ENCODE measurements at places on chromosomes 16 and 17.

GRCh38 chr16:79971237-79971572 lies 370.7 kb upstream of the MAF start:
- no peak for DNase-seq

DNA sequence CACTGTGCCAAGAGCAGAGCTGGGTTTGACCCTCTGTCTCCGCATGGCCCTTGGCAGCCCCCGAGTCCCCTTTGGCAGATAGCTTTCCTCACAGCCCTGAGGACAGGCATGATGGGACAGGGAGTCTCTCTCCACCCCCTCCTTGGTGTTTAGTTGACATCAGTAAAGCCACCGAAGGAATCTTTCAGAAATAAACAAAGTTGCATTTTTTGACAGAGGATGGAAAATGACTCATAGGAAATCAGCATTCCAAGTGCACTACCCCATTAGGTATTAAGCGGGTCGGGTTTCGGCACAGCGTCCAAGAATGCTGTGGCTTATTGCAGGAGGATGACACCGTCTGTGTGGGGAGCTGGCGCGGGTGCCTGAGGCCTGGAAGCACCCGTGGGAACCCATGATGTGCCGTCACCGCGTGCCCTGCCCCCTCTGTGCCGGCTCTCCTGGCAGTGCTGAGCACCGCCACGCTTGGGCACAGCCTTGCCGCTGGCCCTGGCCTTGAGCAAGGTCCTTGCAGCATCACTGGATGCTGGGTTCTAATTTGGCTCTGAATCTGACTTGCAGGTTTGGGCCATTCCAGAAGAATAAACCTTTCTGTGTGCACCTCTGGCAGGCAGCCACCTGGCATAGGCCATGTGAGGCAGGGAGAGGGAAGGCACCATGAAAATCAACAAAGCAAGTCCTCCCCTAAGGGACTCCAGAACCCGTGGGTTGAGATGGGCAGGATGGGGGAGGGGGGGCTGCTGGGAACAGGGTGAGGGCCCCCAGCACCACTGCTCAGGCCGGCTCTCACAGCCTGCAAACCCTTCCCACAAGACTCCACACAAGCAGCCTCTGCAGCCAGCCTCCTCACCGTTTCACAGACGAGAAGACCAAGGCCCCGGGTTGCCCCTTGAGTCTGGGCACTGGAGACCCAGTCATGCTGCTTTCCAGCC lies 50.5 kb upstream of the ZNF469 start:
- DNase-seq, result no peak

DNA sequence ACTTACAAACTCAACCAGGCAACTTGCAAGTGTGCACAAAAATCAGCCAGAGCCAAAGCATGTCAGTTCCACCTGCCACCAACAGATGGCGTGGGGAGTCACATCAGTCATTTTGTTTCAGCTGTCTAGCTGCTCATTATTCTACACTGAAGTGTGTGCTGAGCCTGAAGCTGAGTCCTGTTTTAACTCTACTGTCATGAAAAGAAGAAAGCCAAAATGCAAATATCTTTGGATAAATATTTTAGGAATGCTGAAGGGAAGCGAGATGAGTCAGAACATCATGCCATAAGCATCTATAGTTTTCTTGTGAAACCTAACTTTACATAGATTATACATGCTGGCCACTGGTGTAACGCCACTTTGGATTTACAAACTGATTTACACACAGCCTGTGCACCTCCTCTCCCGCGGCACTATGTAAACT lies 172.6 kb downstream of the CDK5R1 start:
- DNase-seq, result peak; percentile 72

GRCh38 chr16:9556949-9557665 lies 465.7 kb downstream of the HAPSTR1 start:
- no peak for DNase-seq

- DNase-seq, result no peak
These were observed 60.7 kb downstream of the IRF8 start for GRCh38 chr16:85959686-85960085.

GRCh38 chr16:896261-897199 lies 74.3 kb downstream of the LMF1 start:
- DNase-seq, result no peak

DNA sequence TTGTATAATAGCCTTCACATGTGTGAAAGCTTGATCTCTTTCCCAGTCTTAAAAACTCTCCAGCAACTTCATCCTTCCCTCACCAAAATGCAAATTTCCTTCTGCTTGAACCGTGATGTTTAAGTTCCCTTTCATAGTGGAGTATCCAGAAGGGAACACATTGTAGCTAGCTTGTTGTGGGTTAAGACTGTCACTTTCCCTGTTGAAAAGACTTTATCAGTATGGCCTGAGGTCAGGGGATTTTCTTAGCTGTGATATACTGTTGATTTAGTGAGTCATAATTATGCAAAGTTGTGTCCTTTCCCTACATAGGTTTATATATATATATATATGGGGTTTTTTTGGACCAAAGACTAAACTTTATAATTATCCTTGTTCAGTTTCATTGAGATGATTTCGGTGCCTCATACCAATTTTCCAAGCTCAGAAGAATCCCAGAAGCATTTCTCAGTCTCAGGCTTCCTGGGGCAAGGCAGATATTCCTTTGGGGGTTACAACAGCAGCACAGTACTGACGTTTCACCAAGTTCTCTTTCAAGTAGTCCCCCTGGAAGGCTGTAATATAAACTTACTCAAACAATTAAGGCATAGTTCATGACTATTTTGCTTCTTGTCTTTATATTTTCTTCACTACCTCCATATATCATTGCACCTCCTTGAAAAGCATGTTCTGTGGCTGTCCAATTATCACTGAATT lies 35.7 kb downstream of the ESRP2 start:
- DNase-seq, result no peak

GRCh38 chr16:52351451-52351850 lies 195.5 kb downstream of the TOX3 start:
- no peak for DNase-seq

GRCh38 chr16:2429771-2430663 lies 770 bp downstream of the CCNF start:
- DNase-seq, result no peak

DNA sequence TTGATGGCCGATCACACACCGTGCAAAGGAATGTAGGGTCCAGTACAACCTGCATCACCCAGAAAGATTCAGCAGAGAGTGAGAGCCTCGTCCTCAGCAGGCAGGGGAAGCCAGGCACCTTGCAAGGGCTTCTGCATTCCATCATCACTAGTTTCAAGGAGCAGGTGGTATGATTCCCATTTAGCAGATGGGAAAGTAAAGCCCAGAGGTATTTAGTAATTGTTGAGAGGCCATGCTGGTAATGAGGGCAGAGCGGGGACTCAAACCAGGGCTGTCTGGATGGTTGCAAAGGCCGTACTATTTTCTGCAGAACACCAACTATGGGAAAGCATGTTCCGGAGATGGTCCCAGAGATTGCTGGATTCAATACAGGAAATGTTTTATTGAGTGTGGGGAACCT lies 65.8 kb upstream of the MRTFB start:
- no peak for DNase-seq

- DNase-seq, result no peak
These were observed 29.1 kb downstream of the DUSP14 start for GRCh38 chr17:37518826-37519225.

DNA sequence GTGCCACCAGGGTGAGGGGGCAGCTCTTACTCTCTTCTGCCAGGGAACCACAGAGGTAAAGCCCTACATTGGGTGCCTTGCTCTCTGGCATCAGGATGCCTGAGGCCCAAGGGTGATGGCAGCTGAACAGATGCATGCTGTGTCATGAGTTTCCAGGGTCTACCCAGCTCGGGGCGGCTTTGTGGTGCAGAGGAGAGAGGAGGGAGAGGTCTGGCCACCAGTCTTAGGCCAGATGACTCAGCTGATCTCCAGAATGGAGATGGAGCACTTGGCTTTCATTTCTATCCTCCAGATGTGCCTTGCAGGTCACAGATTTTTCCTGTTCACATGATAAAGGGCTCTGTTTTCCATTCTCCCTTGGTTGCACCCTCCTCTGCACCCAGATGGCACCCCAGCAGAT lies 23.6 kb upstream of the USP22 start:
- no peak for DNase-seq

DNA sequence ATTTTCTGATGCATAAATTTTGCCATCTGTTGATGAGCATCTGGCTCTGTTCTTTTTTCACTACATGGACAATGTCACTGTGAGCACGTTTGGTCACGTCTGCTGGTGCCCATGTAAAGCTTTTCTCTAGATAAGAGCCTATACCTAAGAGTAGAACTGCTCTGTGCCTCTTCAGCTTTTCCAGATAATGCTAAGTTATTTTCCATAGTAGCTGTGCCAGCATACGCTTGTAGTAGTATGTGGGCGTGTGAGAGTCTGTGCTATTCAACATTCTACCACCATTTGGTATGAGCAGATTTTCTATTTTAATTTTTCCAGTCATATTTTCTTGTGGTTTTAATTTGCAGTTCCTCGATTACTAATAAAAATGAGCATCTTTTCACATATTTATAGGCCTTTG lies 33.2 kb downstream of the VPS35L start:
- no peak for DNase-seq

GRCh38 chr17:61259360-61259759 lies 140.3 kb upstream of the TBX2 start:
- DNase-seq, result no peak

- no peak for DNase-seq
These were observed 27.1 kb downstream of the PELP1 start for GRCh38 chr17:4676791-4677190.

Measured in stimulated activated CD4-positive, alpha-beta T cell treated with anti-CD3 and anti-CD28 coated beads, Interleukin-12 subunit alpha, Interleukin-12 subunit beta, amount 100 ng/mL, for 48 hours (primary cell).